ENCODE measurements at places on chromosomes 2 and 18.

GRCh38 chr2:224987733-224988132 lies 54.5 kb downstream of the DOCK10 start:
- peak; percentile 55 for DNase-seq

- no peak for DNase-seq
Measured at GRCh38 chr2:119579424-119580295, 35.4 kb downstream of the CFAP221 start.

DNA sequence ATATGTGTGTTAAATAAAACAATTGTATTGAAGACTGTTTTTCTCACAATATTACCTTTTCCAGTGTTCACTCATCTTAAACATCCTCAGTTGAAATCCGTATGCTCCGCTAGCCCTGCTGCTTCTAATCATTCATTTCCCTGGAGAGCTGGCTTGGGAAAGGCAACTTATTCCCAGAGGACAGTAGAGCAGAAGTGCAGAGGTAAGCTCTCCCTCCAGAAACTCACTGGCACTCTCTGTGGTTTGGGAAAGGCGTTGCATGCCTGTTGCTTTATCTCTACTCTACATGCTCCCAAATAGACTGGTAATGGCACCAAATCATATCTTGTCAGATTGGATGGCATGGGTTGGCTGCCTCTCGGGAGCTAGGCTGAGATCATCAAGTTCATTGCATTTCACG lies 117.1 kb upstream of the BOD1L2 start:
- no peak for DNase-seq

DNA sequence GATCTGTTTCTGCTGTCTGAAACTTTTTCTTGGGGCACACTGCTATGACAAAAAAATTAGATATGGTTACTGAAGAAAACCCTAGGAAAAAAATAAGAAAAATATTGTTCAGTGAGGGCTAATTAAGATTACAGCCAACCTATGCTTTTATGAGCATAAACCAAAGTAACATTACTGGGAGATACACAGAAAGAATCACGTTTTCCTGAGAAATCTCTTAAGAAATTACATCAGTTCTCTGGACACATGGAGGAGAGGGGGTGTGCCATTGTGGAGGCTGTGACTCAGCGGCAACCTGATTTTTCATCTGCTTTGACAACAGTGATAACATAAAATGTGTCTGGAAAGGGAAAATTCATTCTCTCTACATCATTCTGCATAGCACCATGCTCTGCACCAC lies 13.4 kb upstream of the NMI start:
- DNase-seq = peak; percentile 94

DNA sequence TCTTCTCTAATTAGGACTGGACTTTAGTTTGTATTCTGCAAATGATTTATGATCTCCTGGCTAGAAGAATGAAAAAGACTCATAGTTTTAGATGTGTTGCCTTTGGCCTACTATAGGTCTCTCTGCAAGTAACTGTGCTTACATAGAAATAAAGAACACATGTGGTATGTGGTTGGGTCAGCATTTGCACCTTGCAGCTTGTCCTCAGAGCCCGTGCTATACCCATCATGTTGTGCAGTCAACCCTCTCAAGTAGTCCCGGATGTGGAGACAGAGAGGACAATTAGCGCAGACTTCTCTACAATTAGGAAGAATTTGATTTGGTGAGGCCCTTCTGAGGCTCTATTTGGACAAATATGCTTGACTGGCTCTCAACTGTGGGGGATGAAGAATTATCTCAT lies 203.7 kb upstream of the ITGA4 start:
- no peak for DNase-seq

GRCh38 chr2:28404086-28404485 lies 11.4 kb downstream of the FOSL2 start:
- no peak for DNase-seq

GRCh38 chr18:23133860-23134779 lies 1.2 kb upstream of the CABLES1 start:
- DNase-seq = no peak

GRCh38 chr2:86556508-86556907 lies 6.7 kb downstream of the CHMP3 start:
- DNase-seq = no peak

GRCh38 chr2:54040250-54040649 lies 69.5 kb upstream of the PSME4 start:
- DNase-seq = no peak

- peak; percentile 79 for DNase-seq
Measured at GRCh38 chr2:130332271-130333073, 10.2 kb upstream of the IMP4 start.

GRCh38 chr2:177923323-177923722 lies 149.3 kb downstream of the PDE11A start:
- DNase-seq = no peak

DNA sequence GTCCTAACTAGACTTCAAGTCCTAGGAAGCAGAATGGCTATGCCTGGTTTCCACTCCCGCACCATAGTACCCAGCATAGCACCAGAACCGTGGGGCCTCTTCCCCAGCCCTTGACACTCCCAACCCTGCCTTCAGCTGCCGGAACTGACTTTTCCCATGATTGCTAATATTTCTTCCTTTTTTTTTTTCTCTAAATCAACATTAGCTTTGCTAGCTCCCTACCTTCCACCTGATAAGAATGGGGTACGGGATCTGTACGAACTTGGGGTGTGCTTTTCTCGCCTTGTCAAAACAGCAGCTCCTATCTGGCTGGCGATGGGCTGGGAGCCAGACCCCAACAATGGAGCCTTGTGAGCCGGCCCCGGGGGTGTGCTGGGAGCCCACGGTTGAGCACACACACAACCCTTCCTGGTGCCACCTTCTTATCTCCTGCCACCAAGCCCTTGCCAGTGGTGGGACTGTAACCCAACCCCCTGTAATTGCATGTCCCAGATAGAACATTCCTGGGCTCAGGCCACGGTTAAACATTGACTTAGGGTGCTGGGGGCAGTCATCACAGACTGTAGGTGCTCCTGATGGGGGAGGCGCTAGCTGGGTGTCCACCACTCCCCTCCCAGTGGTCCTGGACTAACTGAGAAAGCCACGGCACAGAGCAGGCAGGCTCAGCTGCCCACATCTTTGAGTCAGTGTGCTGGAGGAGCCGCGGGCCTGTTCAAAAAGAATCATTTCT lies 213.0 kb upstream of the HAAO start:
- DNase-seq = no peak

GRCh38 chr2:201425952-201426351 lies 25.3 kb downstream of the TRAK2 start:
- DNase-seq = no peak

DNA sequence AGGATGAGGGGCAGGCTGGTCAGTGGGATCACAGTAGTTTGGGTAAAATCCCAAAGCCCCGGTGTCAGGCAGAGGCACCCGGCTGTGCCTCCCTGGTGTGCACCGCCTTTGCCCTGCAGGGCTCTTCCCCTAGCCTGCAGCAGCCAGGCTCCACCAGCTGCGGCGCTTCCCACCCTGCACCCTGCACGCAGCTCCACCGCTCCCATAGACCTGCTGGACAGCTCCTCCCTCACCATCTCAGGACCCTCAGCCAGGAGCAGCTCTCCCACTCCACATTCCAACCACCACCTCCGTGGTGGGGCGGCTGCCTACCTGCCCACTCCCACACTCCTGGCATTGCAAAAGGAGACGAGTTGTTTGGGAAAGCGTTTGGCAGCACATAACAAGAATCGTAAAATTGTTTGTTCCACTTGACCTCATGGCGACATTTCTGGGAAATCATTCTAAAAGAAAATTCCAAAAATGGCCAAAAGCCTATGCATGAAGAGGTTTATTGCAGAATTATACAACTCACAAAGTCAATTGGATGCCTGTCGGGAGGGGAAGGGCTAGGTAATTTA lies 287.4 kb upstream of the HDAC4 start:
- no peak for DNase-seq

DNA sequence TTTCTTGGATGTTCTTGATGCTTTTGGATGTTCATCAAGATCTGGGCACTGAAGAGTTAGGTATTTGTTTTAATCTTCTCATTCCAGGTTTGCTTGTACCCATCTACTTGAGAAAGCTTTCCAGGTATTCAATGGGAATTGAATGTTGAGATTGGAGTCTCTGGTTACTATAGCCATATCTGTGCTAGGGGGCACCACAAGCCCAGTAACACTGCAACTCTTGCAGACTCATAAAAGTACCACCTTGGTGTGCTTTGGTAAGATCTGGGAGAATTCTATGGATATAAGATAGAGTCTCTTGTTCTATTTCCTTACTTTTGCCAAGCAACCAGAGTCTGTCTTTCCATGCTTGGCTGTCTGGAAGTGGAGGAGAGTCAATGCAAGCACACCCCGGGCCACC lies 518.9 kb upstream of the VRK2 start:
- no peak for DNase-seq

Data from fibroblast of skin of right biceps (primary cell).